D721Med (cell line): ENCODE measurements at places on chromosomes 6 and 20.

DNA sequence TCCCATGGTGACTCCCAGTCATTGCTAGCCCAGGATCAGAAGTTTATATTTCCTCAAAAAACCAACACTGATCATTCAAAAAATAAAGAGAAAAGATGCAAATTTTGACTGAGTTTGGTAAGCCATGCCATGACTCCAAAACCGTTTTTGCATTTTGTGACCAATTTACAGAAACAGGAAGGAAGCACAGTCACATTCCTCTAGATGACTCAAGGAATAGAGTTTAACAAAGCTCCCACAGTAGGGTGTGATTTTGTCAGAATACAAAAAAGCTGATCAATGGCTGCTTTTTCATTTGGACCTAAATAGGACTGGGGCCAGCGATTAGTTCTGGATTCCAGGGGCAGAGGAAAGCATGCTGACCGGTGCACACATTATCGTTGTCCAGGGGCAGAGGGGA, 179.4 kb upstream of the AFDN start:
- DNase-seq, result no peak

- no peak for DNase-seq
These were observed 747.7 kb downstream of the PHF3 start for GRCh38 chr6:64383277-64383676.

- DNase-seq, result no peak
These were observed 55.1 kb downstream of the ARID1B start for GRCh38 chr6:156832231-156832647.

GRCh38 chr20:58579069-58579818, 64.0 kb upstream of the APCDD1L start:
- DNase-seq, result no peak

DNA sequence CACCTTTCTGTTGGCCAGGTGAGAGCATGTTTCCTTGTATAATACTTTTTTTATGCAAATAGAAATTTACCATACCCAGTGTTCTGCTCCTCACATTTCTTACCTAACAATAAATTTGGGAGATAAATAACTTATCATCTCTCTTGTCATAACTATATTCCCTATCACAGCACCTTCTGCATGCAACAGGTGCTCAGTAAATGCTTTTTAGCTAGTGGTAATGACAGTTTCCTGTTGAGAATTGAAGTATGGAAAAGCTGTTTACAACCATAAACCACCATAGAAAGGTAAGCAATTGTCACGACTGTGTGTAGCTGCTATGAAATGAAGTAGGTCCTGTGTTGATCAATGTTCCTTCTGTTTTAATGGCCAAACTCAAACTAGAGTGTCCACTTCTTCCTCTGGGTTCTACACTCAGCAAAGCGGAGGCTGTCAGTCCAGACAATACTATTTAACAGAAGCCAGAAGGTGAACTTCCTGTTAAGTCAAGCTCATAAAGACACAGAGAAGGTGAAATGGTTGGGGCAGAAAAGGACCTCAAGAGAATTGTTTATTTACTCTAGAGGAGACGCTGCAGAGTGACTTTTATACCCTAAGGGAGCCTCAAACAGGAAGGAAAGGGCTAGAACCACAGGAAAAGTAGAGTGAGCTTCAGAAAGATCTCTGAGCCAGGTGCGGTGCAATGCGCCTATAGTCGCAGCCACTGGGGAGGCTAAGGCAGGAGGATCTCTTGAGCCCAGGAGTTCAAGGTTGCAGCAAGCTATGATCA, 84.0 kb upstream of the SLC22A16 start:
- no peak for DNase-seq
